ENCODE measurements at places on chromosomes 3 and 15.

DNA sequence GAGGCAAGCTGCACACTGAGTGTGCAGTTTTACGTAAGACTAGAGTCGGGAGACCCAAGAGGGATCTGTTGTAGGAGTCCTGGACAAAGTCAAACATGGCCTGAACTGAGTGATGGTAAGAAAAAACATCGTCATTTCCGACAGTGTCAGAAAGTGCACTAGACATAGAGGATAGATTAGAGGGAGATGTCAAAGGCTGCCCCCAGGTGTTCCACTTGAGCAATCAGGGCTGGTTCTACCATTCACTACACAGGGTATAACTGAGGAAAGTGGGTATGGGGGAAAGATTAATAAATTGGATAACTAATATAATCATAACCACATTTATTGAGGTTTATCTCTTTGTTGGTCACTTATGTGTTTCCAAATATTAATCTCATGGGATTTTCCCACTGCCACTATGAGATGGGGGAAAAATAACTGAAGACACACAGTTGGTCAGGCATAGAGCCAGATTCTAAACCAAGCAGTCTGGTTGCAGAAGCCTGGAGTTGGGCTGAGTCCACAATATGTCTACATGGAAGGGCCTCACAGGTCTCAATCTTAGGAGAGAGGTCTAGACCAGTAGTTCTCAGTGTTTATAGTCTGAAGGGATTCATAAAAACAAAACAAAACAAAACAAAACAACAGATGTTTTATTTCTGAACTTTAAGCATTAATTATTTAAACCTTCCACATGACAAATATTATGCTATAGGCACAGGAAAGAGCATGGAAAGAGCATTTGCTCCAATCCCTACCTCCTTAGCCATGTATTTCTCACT lies 766.5 kb downstream of the NTRK3 start:
- DNase-seq: no peak

DNA sequence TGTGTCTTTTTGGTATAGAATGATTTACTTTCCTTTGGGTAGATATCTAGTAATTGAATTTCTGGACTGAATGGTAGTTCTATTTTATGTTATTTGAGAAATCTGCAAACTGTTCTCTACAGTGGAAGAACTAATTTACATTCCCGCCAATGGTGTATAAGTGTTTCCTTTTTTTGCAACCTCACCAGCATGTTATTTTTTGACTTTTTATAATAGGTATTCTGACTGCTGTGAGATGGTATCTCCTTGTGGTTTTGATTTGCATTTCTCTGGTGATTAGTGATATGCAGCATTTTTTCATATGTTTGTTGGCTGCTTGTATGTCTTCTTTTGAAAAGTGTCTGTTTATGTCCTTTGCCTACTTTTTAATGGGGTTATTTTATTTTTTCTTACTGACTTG lies 607.2 kb downstream of the OTOL1 start:
- DNase-seq: no peak

GRCh38 chr15:37007301-37007700 lies 93.0 kb downstream of the MEIS2 start:
- DNase-seq: no peak

DNA sequence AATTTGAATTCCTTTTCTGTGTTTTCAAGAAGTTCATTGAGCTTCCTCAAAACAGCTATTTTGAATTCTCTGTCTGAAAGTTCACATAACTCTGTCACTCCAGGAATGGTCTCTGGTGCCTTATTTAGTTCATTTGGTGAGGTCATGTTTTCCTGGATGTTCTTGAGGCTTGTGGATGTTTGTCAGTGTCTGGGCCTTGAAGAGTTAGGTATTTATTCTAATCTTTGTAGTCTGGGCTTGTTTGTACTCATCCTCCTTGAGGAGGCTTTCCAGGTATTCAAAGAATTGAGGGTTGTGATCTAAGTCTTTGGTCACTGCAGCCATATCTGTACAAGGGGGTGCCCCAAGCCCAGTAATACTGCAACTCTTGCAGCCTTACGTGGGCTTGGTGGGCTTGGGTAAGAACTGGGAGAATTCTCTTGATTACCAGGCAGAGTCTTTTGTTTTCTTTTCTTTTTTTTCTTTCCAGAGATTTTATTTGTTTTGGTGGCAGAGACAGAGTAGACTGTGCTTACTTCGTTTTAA lies 19.3 kb upstream of the CCNDBP1 start:
- DNase-seq: no peak

DNA sequence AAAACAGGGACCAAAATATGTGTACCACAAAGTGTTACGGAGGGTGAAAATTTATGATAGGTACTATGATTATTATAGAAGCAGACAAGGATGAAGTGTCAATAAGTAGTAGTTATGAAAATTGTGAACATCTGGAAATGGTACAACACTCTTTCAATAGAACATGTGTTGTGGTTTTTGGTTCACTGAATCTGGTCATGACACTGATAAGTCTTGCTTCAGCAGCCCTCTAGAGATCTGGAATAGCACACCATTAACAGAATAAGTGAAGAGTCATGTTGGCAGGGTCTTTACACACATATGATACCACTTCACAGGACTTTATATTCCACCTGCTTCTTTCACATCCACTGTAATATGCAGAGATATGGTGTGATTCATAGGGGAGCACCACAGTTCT lies 985.2 kb upstream of the SEMA6D start:
- DNase-seq: no peak

GRCh38 chr15:50162969-50163718 lies 18.9 kb upstream of the SLC27A2 start:
- DNase-seq: no peak

DNA sequence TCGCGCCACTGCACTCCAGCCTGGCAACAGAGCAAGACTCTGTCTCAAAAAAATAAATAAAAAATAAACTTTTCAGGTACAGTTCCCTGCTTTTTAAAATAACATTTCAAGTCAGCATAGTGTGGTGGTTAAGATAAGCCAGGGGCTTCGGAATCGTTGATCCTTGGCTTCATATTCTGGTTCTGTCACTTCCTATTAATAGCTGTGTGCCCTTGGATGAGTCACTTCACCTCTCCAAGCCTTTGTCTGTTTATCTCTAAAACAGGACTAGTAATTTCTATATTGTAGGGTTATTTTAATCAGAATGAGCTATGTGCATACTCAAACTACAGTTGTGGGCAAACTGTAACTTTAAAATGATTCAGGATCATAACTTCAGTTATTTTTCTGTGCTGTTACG lies 53.8 kb upstream of the SENP5 start:
- DNase-seq: no peak

DNA sequence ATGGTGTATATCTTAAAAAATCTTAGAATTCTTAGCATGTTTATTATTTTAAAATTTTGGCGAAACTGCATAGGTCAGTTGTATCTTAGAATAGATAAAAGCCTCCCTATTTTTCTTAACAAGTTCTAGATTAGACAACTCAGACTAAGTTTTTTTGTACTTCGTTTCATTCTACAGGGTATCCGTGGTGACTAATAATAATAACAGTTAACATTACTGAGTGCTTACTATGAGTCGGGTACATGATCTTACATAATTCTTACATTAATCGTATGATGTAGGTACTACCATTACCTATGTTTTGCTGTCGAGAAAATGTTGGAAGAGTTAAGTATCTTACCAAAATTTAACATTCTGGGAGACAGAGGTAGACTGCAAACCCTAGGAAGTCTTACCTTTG lies 60.7 kb downstream of the UBE2E2 start:
- DNase-seq: no peak

DNA sequence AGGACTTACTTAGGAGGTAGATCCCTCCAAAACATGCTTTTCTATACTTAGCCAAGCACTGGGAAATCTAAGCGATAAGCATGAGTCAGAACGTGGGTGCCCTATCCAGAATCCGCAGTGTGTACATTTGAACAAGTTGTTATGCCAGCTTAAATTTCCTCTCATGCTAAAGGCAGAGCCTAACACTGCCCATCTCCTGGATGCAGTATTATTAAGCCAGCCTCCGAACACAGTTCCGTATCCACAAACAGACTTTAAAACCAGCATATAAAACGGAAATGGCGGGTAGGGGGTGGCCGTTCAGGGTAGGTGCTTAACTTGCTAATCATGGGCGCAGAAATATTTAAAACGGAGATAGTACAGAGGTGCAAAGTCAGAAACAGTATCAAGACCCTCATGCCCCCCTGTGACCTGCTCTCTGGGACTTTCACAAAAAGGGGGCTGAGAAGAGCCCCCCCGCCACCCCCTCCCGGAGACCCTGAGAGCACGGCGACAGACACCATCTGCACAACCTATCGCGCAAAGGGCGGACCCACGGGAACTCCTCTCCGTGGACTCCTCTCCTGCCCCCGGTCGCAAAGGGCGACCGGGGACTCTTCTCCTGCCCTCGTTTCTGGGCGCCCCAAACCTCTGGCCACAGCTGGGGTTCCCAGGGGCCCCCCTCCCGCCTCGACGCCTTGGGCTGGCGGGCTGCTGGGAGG lies 889 bp upstream of the LRRIQ4 start:
- peak; percentile 13 for DNase-seq

- no peak for DNase-seq
Observed at GRCh38 chr3:122021811-122022401, at the start of gene ILDR1. Gene ILDR1 (minus strand): TSS chr3:122022247. CDS start chr3:122022077, 170 bp downstream.

DNA sequence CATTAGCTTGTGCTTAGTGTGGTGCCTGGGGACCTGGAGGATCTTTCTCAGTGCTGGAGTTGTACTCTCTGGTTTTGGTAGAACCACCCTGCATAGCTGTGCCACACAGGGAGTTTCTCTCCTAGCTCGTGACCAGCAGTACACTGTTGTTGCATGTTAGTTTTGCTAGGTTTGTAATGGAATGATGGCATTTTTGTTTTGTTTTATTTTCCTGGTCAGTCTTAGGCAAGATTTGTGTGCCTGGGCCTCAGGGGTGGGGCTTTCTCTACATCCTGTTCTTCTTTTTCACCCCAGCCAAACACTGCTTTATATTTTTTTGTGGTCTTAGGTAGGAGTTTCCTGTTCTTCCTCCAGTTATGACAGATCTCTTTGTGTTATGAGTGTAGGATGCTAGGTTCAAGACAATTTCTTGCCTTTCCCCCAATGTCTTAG lies 534.5 kb upstream of the KCNMB2 start:
- no peak for DNase-seq

GRCh38 chr15:62474021-62474770 lies 309.1 kb upstream of the C2CD4B start:
- no peak for DNase-seq

- DNase-seq: peak; percentile 73
Observed at GRCh38 chr3:131082871-131083863, 56.5 kb downstream of the NEK11 start.

DNA sequence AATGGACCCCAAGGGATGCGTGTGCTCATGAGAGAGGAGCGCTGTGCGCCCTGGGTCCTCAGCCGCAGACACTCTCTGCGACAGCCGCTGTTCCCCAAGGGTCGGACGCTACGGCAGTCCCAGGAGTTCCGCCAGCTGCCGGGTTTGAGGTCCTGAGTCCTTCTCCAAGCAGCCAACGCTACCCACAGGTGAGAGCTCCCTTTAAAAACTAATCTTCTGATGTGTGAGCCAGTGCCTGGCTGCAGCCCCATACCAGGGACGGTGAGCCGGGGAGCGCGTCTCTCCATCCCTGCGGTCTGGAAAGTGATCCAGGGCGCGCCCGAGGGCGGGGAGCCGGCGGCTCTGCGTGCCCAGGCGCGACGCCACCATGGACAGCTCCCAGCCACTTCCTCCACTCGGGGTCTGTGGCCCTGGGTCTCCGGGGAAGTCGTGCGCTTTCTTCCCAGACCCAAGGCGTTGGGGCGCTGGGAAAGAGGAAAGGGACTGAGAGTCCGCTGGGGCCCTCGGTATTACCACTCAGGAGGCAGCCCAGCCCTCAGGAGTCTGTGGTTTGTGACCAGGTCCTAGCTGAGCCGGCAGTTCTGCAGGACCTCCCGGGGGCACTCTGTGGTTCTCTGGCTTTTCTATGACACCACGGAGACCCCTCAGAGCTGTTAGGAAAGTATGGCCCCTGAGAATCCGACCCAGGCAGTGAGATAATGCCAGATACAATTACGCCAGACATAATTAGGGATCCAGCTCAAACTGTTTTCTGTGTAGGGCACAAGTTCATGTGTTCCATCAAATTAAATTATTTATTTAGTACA lies 1.4 kb downstream of the CEMIP start:
- no peak for DNase-seq

DNA sequence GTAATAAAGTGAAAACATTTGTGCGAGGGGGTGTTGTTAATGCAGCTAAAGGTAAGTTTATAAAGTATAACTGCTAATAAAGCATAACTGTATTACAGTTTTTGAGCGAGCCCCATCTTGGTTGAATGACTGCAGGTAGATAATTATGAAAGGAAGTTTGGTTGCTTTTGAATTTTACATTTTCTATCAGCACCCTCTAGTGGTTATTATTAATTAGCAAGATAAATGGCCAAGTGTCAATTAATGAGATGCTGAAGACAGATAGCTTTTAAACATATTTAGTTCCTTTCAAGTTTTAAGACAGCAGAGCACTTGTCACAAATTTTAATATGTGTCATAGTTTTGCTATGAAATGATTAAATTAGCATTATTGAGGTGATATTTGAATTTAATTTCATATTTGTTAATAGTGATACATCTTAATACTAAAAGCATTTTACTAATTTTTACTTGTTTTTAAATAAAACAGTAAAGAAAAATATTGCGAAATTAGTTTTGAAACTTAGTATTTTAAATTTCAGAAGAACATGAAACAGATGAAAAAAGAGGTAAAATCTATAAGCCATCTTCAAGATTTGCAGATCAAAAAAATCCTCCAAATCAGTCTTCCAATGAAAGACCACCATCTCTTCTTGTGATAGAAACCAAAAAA lies 15.1 kb downstream of the U2SURP start:
- DNase-seq: no peak

- DNase-seq: no peak
Observed at GRCh38 chr3:59997583-59997982, 947.8 kb upstream of the CFAP20DC start.

DNA sequence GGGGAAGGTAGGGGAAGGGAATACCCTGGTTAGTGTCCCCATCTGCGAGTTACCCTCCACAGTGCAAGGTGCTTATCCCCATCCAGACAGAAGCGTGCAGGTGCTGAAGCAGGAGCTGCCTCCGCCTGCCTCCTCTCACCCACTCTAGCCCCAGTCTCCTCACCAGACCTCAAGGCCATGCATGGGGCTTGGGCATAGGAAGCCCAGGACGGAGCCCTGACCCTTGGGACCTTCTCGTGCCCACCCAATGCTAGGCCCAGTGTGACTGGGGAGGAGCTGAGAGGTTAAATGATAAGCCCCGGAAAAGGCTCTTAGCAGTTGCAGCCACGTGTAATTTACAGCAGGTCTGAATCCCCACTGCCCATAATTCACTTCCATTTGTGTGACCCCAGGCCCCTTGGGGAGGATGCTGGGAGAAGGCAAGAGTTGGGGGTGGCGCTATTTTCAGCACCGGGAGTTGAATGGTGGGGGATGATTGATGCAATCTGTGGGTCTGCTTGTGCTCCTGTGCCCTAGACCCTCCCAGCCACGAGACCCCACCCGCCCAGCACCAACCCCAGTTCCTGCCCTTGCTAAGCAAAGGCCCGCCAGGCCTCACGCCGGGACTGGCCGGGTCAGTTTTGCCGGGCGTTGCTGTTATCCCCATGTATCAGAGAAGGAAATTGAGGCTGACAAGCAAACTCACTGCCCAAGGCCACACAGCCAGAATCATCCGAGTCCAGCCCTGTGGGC lies 14.5 kb upstream of the PLXND1 start:
- DNase-seq: no peak

GRCh38 chr3:31926543-31926942 lies 54.5 kb downstream of the OSBPL10 start:
- DNase-seq: no peak

All from H4 (cell line).